ENCODE measurements at places on chromosomes 1 and 21. TPM values are rescaled to one million over a fixed set of nuclear protein-coding genes. Genes with fewer than 3 reads are reported as not detected.

- no peak for DNase-seq
These were observed at the start of gene PIGV for GRCh38 chr1:26787706-26788514. Gene PIGV (plus strand): TSS chr1:26787950. CDS start chr1:26790816, 2,866 bp downstream.

GRCh38 chr21:14686466-14687267, 140.6 kb upstream of the SAMSN1 start:
- DNase-seq: peak; percentile 86

- no peak for DNase-seq
These were observed 46.8 kb downstream of the GPR161 start for GRCh38 chr1:168089979-168090337.

DNA sequence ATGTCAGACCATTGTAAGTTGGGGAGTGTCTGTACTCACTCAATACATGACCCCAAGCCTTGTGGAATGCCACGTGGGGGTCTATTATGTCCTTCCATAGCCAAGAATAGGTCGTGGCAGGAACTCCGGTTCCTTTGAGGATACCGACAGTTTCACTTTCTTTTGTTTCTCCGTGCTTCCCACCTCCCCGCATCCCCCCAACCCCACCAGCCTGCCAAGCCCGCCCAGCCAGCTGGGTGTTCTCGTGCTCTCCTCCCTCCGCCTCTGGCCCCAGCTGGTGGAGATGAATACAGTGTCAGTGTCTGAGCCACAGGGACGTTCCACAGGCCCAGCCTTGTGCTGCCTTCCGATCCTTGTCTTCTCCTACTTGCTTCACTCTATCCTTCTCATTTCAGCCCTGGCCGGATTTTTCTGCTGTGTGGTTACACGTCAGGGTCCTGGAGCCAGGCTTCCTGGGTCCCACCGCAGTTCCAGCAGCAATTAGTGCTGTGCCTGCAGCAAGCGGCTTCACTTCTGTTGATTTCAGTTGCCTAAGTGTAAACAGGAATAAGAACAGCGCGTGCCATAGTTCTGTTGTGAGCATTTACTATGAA, 4.1 kb upstream of the AGTRAP start:
- DNase-seq: no peak

DNA sequence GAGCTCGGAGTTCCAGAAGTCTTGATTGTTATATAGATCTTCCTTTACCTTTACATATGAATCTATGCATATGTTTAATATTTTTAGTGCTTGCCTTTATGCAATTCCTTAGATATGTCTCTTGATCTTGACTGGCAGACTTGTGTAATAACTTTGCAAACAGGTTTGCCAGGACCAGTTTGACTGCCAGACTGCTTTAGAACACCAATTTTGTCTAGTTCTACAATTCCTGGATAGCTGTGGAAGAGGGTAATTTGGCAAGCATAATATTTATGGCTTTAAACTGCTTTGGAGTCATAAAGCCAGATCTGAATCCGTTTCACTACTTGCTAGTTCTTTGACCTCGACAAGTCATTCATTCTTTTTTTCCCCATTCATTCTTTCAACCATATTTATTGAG, 250.0 kb downstream of the FAF1 start:
- DNase-seq: no peak

- DNase-seq: no peak
These were observed 95.8 kb downstream of the KCNN3 start for GRCh38 chr1:154774175-154774855.

DNA sequence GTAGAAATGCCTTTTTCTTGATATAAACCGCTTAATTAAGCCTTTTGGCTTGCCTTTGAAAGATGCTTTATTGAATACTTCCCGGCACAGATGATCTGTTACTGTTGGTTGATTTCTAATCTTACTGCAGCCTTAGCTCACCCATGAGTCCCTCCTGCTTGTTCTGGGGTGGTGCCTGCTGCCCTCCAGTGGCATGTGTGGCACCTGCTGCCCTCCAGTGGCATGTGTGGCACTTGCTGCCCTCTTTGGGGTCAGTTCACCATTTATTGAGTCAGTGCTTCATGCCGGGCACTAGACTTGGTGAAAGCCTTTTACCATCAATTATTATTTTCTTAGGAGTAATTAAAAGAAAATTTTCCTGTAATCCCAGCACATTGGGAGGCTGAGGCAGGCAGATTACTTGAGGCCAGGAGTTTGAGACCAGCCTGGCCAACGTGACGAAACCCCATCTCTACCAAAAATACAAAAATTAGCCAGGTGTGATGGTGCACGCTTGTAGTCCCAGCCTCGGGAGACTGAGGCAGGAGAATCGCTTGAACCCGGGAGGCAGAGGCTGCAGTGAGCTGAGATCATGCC, 54.3 kb downstream of the ADARB1 start:
- no peak for DNase-seq

GRCh38 chr1:183461350-183461749, 10.9 kb upstream of the SMG7 start:
- DNase-seq: no peak

GRCh38 chr1:92795166-92795565, 10.3 kb upstream of the EVI5 start:
- no peak for DNase-seq

SERPINC1 gene
- not detected for polyA plus RNA-seq

KNCN gene
- polyA plus RNA-seq: not detected

ALG14 gene
- 11.3 TPM for polyA plus RNA-seq

OR2L2 gene
- not detected for polyA plus RNA-seq
